ENCODE measurements at places on chromosomes 1 and 21. TPM values are rescaled to one million over a fixed set of nuclear protein-coding genes. Genes with fewer than 3 reads are reported as not detected.

KRTAP12-2 gene
- total RNA-seq = not detected

CGN gene
- total RNA-seq = 0.52 TPM

S100A9 gene
- not detected for total RNA-seq

CYP4B1 gene
- not detected for total RNA-seq

PLA2G2D gene
- not detected for total RNA-seq

FMO5 gene
- 0.54 TPM for total RNA-seq

SLC44A3 gene
- 1.4 TPM for total RNA-seq

CSF3R gene
- total RNA-seq = not detected

SPRR3 gene
- not detected for total RNA-seq

CRB1 gene
- total RNA-seq = 0.07 TPM

GBP6 gene
- 0.22 TPM for total RNA-seq

ZBED6 gene
- total RNA-seq = 6.4 TPM

SAMD13 gene
- 0.20 TPM for total RNA-seq

SEC22B gene
- 67.0 TPM for total RNA-seq

GLIS1 gene
- total RNA-seq = 2.3 TPM

LENEP gene
- not detected for total RNA-seq

CIART gene
- 11.4 TPM for total RNA-seq

All from M059J (cell line).